Caco-2 (cell line): ENCODE measurements at places on chromosomes 6 and 20.

DNA sequence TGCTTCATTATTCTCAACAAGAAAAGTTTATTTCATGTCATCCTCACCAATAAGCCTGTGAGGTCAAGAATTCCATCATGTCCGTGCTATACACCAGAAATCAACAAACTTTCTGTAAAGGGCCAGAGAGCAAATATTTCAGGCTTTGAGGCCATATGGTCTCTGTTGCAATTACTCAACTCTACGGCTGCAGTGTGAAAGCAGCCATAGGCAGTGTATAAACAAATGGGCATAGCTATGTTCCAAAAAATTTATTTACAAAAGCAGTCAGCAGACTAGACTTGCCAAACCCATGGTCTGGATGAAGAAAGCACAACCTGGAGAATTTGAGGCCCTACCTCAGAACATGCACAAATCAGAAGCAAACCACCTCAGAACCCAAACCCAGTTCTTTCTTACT, 118.5 kb downstream of the PCSK2 start:
- DNase-seq: no peak

GRCh38 chr6:97110626-97111025, 172.4 kb downstream of the MMS22L start:
- no peak for DNase-seq

DNA sequence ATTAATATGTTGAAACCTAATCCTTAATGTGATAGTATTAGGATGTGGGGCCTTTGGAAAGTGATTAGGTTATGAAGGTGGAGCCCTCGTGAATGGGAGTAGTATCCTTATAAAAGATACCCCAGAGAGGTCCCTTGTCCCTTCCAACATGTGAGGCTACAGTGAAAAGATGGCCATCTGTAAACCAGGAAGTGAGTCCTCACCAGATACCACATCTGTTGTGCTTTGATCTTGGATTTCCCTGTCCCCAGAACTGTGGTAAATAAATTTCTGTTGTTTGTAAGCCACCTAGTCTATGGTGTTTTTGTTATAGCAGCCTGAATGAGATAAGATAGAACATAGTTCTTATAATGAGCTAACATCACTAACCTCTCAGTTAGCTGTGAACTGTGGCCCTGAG, 16.6 kb upstream of the CALHM6 start:
- DNase-seq: no peak

DNA sequence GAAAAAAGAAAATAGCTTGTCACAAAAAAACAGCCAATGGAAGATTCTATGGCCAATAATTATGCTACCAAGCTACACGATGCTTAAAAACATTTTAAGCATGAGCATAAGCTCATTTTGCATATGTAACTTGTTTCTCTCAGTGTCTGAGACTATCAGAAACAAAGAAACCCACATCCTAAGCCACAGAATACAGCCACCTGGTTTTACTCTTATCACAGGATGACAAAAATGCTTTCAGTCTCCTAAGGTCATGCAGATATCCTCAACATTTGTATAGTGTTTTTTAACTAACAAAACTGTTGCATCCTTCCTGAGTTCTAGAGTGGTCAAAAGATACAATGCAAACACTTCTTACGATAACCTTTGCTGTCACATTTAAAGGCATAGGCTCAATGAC, 172.1 kb upstream of the RUNX2 start:
- no peak for DNase-seq

DNA sequence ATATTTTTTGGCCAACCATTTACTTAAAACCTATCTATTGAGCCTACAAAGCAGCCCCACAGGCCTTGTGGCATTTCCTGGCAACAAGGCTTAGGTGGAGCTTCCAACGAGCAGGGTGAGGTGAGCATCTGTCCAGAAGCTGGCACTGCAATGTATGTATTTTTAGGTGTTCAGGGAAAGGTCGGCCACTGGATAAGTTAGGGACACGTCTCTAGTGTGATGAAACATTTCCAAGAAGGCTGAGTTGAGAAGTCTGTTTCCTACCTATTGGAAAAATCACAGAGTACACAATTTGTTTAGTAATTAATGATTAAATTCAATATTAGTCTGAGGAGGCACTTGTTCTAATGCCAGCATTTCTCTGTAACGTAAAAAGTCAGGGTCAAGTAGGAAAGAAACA, 17.8 kb upstream of the RCAN2 start:
- no peak for DNase-seq

GRCh38 chr6:135505648-135506047, 8.1 kb upstream of the AHI1 start:
- no peak for DNase-seq

- peak; percentile 45 for DNase-seq
These were observed 420 bp downstream of the SOX4 start for GRCh38 chr6:21593927-21594415.

DNA sequence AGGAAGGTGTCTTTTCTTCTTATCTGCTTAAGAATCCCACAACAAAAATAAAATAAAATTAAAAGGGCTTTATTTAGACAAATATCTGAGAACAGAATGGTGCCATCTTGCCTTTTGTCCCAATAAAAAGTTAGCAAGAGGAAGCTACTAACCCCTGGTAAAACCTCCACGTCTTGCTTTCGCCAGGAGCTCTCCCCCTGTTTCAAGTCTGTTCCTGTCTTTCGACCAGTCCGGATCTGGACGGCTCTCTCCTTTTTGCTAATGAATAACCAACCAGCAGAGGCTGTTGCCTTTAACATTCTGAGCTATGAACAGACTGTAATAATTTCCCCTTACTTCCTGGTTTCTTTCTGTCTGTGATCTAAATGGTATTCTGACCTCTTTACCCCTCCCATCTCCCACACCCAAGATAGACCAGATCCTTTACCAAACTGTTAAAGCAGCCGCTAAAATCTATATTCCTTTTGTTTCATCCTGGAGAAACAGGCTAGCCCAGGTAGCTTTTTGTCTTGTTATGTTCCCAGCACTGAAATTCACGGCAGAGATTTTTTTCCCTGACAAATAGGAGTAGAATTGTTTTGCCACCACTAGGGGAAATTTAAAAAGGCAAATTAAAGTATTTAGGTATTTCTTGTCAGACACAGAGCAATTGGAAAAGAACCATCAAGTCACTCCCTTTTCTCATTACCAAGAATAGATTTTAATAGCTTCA, at the start of gene FRK:
Gene FRK (minus strand): TSS at position 320 of the 712 bp plus-strand sequence. CDS start 580 bp downstream, outside the sequence.
- DNase-seq: peak; percentile 77

DNA sequence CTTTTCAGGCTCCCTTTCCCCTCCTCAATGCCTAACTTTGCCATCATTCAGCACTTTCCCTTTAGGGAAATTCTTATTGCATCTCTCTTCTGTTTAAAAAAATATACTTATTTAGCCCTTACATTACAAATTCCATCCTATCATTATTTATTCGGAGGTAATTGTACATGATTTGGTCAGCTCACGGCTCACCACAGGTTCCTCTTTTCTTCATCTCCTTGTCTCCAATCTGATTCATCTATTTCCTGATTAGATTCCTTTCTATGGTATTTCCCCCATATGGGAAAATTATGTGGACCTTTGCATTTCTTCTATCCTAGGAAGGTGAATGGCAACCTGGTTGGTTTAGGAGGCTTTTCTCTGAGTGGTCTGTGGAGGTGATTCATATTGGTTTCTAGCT, 12.9 kb upstream of the EMILIN3 start:
- no peak for DNase-seq

GRCh38 chr6:6969761-6970223, 138.0 kb upstream of the RREB1 start:
- peak; percentile 96 for DNase-seq

DNA sequence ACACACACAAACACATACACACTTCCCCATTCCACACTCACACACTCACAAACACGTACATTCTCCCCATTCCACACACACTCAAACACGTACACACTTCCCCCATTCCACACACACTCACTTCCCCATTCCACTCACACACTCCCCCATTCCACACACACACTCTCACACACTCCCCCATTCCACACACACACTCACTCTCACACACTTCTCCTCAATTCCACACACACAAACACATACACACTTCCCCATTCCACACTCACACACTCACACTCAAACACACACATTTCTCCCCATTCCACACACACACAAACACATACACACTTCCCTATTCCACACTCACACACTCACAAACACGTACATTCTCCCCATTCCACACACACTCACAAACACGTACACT, 8.7 kb upstream of the OSBPL2 start:
- no peak for DNase-seq
